ENCODE measurements at places on chromosomes 6 and 20. TPM values are rescaled to one million over a fixed set of nuclear protein-coding genes. Genes with fewer than 3 reads are reported as not detected.

- no peak for DNase-seq
Measured at GRCh38 chr20:53502820-53503219, 90.8 kb downstream of the ZNF217 start.

GRCh38 chr6:147642458-147642857, 134.0 kb downstream of the SAMD5 start:
- no peak for DNase-seq

TSHZ2 gene
- 1.9 TPM for total RNA-seq

TFAP2A gene
- total RNA-seq, result under 0.01 TPM

UBD gene
- 5.8 TPM for total RNA-seq

MYCT1 gene
- 112 TPM for total RNA-seq

All from dermis blood vessel endothelial cell (primary cell).